ENCODE measurements at places on chromosomes 11 and 22.

GRCh38 chr11:122214080-122214479 lies 98.1 kb upstream of the BLID start:
- no peak for DNase-seq

DNA sequence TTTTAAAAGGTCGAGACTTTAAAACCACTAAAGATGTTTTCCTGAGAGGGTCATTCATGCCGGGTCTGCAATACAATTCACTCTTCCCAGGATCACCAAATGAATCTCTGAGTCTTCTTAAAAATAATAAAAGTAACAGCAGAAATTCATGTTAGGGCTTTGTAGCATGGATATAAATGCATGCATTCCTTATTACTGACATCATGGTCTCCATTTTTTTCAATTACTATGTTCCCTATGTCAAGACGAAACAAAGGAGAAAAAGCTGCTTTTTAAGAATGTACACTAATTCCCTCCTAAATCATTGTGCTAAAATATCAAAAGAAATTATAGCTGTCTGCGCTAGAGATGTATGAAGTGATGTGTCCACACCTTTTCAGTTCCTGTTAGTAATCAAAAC lies 789.9 kb upstream of the LRRC4C start:
- DNase-seq: no peak

GRCh38 chr11:133936136-133936535 lies 20.6 kb downstream of the IGSF9B start:
- DNase-seq: no peak

DNA sequence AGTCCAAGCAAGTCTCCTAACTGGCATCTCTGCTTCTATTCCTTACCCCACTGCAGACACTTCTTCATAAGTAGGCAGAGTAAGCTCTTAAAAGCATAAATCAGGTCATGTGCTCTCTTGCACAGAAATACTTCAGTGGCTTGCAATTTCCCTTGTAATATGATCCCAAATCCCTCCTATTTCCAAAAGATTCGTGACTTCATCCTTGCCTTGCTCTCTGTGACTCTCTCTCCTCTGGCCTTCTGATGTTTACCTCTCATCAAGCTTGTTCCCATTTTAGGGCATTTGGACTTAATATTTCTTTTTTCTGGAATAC lies 37.4 kb upstream of the NCR3LG1 start:
- no peak for DNase-seq

DNA sequence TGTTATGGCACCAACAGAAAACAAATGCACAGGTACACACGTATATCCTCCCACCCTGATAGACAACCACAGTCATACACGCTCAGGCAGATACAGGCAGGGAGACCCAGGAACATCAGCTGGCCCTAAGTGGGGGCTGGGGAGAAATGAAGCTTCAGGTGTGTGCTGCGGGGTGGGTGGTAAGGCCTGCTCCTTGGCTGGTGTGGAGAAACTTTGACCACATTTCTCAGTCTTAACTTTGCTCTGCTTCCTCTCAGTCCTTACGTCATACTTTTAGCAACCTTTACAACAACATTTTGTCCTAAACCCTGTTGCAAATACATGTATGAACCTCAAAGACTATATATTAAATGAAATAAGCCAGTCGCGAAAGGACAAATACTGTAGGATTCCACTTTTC lies 6.7 kb upstream of the ANAPC15 start:
- no peak for DNase-seq

Data from esophagus squamous epithelium (tissue), 5 donors.